Stimulated activated CD8-positive, alpha-beta memory T cell treated with anti-CD3 and anti-CD28 coated beads, Interleukin-15, amount 100 ng/mL, for 48 hours (primary cell): ENCODE measurements at places on chromosomes 5 and 9.

DNA sequence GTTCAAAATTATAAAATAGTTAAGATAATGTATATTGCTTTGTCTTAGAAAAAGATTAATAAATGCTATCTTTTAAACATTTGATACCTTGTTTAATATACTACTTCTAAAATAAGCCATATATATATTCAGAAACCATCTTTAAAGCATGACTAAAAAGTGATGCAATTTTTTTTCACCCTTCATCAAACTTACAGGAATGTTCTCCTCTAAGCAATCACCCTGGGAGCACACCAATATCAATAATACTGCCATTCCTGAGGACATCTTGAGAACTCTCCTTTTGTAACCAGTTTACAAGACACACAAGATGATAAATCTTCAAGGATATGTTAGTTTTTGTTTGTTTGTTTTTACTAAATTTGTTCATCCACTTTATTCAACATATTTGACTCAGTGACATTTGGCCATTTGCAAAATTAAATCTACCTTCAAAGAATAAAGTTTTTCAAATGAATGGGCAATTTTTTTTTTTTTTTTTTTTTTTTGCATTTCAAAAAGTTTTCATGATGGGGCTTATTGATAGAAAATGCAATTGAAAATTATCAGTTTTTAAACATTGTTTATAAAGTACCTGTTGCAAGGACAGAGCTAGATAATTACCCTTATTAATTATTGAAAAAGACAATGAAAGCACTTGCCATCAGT is 17.2 kb downstream of the FOXD1 start:
- DNase-seq, result no peak

DNA sequence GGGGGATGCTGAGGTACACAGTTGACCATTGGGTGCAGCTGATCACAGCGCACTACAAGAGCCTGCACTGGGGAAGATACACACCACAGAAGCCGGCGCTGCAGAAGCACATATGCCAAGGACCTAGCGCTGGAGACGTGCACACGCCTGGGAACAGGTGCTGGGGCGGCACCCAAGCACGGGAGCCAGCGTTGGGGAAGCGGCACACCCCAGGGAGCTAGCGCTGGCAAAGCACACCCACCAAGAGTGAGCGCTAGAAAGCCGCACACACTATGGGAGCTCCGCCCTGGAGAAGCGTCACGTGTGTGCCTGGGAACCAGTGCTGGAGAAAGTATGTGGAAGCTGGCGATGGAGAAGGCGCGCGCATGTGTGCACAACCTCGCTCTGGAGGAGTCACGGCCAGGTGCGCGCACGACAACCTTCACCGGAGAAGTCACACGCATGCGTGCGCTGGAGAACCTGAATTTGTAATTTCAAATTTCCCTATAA is 4.5 kb downstream of the FANCC start:
- DNase-seq, result no peak

DNA sequence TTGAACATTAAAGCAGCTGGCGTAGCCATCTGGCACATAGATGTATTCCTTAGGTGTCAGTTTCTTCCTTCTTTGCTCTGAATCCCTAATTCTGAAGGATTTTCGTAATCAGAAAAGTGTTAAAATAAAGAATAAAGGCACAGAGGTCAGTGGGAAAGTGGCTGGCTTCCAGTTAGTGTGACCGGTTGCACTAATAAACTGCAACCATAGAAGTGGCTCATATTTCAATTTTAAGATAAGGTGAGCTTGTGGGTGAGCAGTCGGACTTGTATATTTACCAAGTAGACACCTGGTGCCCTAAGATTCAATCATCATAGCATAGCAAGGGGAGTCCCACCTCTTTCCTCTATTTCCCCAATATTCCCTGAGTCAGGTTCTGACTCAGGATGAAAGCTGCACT is 459.6 kb downstream of the ACTL7B start:
- no peak for DNase-seq

DNA sequence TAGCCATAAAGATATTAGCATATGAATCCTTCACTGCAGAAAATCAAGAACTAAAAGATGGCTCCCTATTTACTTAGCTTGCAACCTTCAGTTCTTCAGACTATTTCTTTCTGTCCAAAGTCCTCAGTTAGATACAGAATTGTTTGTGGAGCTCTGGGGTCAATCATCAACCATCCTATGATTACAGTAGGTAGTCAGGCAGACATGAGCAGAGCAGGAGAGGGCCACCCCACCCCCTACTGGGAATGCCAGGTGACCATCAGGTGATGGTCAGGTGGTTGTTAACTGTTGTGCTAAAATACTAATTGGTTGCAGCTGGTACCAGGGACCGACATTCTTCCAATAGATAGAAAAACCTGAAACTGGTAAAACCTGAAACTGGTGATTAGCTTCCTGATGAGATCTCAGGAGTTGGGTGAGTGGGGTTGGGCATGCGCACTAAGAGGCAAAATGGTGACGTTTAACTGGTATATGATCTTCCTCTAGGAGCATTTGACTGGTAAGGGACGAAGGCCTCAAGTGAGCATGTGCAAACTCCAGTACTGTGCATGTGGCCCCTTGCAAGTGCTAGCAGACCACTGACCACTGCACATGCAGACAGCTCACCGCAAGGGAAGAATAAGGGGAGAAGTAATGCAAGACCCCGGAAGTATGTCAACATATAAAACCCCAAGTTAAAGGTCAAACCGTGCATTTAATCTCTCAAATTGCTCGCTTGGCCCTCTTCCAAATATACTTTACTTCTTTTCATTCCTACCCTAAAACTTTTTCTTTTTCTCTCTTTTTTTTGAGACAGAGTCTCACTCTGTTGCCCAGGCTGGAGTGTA is 13.6 kb downstream of the C9orf57 start:
- DNase-seq, result no peak

- DNase-seq, result no peak
These were observed 798 bp downstream of the PITX1 start for GRCh38 chr5:135032999-135033861.

- no peak for DNase-seq
These were observed 1231.6 kb upstream of the CDH9 start for GRCh38 chr5:28269978-28270377.

DNA sequence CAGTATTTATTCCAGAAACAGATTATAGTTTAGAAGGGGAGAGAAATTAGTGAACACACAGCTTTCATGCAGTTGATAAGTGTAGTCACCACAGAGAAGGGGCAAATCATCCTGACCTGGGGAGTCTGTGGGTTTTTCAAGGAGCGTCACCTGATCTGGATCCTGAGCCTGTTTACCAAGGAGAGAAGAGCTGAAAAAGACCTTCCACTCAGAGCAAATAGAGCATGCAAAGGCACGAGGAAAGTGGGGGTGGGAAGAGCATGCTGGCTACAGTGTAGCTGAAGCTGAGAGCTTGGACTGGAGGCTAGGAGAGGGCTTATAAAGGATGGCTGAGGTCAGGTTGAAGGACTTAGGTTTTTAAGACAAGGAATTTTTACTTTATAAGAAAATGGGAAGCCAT is 30.4 kb downstream of the ACO1 start:
- DNase-seq, result no peak

- no peak for DNase-seq
These were observed 135.3 kb upstream of the DPYSL3 start for GRCh38 chr5:147645197-147645596.

- no peak for DNase-seq
These were observed 36.7 kb upstream of the ZSWIM6 start for GRCh38 chr5:61295365-61295764.

DNA sequence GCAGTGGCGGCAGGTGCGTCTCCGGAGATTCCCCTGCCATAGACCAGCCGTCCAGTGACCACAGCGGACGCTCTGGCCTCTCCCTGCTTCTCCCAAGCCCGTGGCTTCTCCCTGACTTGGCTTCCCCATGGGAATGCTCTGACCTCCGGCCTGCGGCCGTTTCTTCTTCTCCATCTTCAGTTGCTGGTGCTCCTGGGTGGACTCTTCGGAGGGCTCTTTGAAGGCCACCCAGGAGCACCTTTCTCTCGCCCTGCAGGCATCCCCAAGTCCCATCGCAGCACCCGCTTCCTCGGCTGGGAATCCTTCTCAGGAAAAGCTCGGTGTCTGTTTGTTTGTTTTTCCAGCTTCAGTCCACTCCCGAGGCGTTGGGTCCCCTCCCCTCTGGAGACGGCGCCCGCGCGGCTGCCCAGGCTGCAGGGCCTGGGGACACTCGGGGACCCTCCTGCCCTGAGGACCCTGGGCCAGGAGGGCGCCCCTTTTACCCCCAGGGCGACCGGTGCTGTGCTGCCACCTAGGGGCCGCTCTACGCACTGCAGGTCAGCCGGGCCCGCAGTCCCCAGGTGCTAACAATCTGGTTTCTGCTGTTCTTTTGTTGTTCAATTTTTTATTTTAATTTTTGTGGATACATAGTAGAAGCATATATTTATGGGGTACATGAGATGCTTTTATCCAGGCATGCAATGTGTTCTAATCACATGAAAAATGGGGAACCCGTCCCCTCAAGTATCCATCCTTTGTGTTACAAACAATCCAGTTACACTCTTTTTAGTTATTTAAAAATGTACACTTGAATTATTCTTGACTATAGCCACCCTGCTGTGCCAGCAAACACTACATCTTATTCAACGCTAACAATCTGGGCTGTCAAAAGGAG is 197.9 kb upstream of the ADAMTS16 start:
- no peak for DNase-seq

- no peak for DNase-seq
These were observed 15.9 kb upstream of the SLC2A6 start for GRCh38 chr9:133494636-133495326.

GRCh38 chr5:178551059-178551458 is 39.1 kb downstream of the COL23A1 start:
- no peak for DNase-seq

DNA sequence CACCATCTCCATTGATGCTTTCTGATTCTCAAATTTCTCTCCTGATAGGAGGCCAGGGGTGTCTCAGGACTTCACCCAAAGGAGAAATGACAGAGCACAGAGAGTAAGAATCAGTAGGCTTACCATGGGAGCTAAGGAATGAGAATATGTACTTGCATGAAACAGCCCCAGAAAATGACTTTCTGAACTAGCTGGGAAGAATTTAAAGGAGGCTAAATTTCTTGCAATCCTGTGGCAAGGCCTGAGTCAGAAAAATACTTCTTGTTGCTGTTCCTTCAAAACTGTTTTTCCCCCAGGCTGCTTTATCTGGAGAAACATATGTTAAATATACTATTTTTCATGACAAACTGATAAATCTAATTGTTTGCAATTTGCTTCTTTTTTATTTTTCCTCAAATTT is 53.4 kb upstream of the FBXL7 start:
- DNase-seq, result no peak
